MM.1S (cell line): ENCODE measurements at places on chromosomes 7 and 10.

DNA sequence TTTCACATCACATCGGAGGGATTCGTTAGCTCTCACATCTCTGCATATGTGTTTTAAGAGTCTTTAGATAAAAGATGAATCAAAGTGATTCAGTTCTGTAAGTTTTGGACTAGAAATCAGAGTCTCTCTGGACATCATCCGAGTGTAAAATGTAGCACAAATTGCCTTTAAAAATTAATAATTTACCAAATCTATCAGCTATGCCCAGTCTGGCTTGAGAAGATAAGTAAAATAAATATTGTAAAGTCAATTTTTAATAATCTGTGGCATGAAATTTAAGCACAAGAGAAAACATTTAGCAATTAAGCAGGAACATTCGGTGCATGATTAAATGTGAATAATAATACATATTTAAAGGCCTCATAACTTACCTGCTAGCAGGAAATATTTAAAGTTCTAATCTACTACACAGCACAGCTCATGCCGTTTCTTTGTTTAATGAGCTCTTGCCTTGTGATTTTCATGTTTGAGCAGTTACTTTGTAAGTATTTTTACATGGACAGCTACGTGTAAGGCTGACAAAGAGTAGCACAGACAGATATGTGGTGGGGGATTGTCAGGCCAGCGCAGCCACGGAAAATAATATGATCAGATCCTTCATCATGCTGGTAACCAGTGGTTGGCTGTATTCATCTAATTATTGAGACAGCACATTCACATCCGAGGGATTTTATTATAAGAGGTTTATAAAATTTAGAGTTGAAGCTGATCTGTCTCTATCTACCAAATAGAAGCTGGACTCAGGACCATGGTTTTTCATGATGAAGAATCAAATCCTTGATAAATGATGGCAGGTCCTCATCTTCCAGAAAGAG is 317.3 kb downstream of the ADARB2 start:
- DNase-seq = no peak

DNA sequence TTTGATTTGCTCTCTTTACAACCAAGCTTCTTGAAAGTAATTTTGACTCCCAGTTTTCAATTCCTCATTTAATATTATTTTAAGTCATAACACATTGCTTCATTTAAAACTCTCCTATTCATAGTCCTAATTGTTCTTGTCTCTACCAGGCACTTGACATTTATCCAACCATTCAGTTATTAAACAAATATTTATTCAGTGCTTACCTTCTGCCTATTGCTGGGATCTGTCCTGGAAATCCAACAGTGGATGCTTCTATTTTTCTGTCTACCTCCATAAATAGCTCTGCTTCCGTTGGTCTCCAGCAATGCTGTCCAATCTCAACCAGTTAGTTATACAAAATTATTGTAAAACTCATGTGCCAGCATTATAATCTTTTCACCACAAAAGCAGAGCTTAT is 615.1 kb downstream of the ZWINT start:
- no peak for DNase-seq

- DNase-seq = no peak
Measured at GRCh38 chr10:132497063-132497680, 40.4 kb upstream of the INPP5A start.

DNA sequence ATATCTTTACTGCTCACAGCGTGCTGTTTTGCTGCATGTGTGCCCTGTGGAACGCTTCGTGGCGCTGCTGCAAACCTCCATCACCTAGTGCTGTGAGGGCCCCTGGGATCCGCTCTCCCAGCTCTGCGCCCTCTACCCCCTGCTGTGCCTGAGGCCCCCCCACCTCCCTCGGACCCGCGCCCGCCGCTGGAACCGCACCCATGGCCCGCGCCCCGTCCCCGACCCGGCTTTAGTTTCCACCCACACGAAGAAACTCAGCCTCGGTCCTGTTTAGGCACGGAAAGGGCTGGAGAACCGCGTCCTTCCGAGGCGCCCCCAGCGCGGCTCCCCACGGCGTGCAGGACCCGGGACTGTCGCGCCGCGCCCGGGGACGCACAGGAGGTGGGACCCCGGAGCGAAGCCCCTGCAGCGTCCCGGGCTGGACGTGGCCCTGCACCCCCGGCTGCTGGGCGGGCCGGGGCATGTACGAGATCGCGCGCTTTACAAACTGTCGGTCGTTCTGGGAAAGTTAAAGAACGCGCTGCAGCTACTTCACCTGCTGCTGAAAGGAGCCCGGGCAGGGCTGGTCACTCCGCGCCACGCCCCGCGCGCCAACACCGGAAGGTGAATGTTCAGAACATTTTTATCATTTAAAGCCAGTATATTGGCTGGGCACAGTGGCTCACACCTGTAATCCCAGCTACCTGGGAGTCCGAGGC is 54.3 kb downstream of the BMS1 start:
- no peak for DNase-seq

DNA sequence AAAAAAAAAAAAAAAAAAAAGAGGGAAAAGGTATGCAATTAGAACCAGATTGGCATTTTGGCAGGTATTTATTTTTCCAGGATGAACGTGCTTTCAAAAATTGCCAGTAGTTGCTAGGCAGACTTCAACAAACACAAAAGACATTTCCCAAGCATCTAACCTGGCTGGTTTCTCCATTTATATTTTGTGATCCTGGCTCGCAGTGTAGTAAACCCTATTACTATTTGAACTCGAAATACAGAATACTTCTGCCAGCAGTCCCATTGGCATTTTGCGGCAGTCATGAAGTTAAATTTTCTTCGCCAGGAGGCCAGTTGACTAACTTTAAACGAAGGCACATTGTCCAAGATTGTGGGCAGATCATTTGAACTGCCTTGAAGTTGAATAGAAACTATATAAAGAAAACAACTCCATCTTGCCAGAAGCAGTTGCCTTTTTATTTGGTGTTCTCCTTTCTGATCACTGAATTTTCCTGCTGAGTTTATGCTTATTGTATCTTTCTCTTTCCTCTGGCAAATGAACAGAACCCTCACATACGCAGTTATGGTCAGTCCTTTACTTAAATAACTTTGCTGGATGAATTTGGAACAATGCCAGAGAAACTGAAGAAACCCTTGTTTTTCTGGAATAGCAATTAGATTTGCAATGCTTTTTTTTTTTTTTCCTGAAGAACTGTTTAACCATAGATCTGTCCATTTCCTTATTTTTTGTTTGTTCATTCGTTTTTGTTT is 132.9 kb downstream of the BICC1 start:
- DNase-seq = no peak

- DNase-seq = no peak
Measured at GRCh38 chr10:124656541-124656940, 87.6 kb downstream of the FAM53B start.

DNA sequence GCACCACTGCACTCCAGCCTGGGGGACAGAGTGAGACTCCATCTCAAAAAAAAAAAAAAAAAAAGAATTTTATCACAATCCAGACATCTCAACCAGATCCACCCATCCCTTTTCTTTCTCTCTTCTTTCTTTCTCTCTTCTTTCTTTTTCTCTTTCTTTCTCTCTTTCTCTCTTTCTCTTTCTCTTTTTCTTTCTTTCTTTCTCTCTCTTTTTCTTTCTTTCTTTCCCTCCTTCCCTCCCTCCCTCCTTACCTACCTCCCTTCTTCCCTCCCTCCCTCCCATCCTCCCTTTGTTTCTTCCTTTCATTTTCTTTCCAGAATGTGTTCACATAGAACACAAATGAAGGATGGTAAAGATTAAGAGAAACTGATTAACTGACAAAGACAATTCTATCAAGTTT is 18.1 kb upstream of the HOXA13 start:
- no peak for DNase-seq

GRCh38 chr7:2926896-2927405 is 82.8 kb upstream of the GNA12 start:
- no peak for DNase-seq

- no peak for DNase-seq
Measured at GRCh38 chr7:143463556-143463955, 14.1 kb upstream of the TAS2R41 start.

- DNase-seq = no peak
Measured at GRCh38 chr7:99778880-99779279, 5.1 kb downstream of the CYP3A4 start.

GRCh38 chr7:148156233-148156632 is 434.3 kb upstream of the C7orf33 start:
- DNase-seq = no peak

DNA sequence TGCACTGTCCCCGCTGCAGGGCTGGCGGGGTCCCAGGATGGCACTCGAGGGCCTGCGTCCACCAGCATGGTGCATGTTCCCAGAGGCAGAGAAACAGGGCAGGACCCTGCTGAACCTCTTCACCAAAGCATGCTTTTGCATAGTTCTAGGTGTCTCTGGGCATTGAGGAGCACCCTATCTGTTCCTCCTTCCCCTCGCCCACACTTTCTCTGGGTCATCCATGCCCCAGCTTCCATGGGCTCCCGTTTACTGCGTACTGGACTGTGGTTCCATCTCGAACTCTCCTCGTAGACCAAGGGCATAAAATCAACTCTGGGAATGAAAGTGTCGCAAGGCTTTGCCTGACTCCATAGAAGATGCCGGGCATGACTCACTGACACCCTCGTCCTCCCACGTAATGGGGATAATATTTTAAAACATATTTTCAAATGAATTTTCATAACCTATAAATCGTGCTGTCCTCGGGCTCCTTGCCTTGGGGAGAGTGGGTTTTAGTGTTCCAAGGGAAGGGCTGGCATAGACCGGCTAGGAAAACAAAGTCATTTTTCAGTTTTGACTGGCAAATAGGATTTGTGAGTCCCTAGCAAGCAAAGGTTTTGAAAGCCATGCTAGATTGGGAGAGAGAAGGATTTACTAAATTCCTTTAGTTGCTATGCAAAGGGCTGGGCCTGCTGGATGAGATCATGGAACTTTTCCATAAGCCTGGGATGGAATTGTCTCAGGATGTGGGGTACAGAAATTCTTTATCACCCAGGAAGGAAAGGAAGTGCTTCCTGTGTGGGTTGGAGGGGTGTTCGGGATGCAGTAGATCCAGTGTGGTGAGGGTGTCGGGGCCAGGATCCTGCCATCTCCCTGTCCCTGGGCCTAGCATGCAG is 498.7 kb upstream of the MKI67 start:
- DNase-seq = no peak

- no peak for DNase-seq
Measured at GRCh38 chr7:16299853-16300252, 121.5 kb downstream of the CRPPA start.
